ENCODE measurements at places on chromosomes 11 and 22.

GRCh38 chr11:112082729-112083128 lies 3.8 kb downstream of the TIMM8B start:
- no peak for DNase-seq

DNA sequence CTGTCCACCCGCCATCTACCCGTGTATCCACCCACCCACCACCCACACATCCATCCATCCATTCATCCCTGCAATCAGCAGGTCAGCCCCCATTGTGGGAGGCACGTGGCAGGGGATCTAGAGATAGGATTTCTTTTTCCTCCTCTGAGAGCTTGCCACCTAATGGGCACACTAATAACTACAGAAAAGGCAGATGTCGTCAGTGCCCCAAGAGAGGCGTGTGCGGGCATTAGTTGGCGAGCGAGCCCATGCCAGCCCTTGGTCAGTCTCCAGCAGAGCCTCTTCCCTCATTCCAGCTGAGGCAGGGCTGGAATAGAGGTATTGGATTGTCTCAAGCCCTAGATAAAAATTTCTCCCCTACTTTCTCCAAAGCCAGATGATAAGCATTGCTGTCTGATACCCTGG lies 9.7 kb downstream of the USP2 start:
- no peak for DNase-seq

GRCh38 chr22:36079041-36079440 lies 50.4 kb upstream of the RBFOX2 start:
- no peak for DNase-seq

- DNase-seq: no peak
Observed at GRCh38 chr22:47041271-47042115, 279.0 kb downstream of the TBC1D22A start.

DNA sequence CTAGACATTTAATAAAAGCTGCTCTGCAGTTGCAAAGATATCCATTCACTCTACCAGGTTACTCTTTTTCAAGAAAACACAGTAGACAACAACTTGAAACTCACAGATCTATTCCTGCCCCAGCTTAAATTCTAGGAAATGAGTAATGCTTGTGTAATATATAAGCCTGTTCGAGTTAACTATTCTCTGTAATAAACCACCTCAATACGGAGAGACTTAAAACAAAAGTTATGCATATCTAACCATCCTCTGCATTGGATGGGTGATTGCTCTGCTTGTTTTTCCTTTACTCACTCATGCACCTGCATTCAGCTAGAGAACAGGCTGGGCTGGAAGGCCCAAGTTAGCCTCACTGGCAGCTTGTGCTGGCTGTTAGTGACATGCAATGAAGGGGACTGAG lies 13.3 kb downstream of the LRRC4C start:
- no peak for DNase-seq

- no peak for DNase-seq
Observed at GRCh38 chr11:26731084-26731456, 9.2 kb upstream of the SLC5A12 start.

DNA sequence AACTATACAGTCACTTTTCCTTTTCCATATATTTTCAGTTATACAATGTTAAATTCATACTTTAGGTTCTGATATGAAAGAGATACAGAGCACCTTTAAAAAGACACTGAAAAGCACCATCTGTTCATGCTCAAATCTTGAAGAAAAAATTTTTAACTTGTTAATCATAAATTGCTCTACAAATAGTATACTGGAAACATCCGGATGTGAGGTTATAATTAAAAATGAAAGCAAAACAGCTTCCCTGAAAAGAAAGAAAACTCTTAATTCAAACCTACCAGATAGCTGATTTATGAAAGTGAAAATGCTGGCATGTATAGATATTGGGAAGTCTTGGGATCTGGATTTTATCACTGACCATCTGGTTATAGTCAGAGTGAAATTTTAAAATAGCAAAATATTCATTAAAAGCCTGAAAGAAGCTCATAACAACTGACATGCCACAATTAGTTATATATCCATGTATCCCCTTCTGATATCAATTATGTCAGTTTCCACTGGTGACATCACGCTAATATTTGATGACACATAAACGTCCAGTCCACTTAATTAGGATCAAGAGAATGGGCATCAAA lies 740.0 kb downstream of the DLG2 start:
- no peak for DNase-seq

DNA sequence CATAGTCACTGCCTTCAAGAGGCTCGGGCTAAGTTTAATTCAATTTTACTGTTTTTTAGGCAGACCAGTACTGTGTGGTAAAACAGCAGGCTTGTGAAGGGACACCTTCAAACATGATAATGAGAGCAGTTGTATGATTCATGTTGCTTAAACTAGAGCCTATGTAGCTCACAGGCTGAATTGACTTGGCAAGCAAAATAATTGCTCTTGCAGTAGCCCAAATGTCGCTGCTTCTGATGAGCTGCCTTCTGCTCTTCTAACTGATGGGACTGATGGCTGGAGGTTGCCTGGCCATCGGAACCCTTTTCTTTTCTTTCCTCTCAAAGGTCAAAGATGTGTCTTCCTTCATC lies 137.6 kb downstream of the MAML2 start:
- no peak for DNase-seq

GRCh38 chr22:23892706-23893105 lies 1.5 kb upstream of the MIF start:
- DNase-seq: no peak
